Activated T-cell treated with anti-CD3 and anti-CD28 coated beads for 48 hours (primary cell): ENCODE measurements at places on chromosomes 7 and 10.

DNA sequence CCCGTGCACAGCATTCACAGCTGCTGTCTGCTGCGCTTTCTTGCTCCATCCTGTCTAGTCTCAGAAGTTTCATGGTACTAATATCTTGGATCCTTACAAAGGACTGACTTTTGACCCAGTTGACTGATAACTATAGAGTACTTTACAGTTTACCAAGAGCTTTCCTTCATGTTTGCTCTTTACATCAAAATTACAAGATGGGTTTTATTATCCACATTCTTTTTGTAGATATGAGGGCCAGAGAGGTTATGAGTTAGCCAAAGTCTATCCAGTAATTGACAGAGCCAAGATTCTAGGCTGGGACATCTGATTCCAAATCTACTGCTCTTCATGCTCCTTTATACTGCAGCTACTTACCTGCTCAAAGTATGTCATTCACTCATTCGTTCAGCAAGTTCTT lies 218.2 kb downstream of the AUTS2 start:
- DNase-seq = no peak

DNA sequence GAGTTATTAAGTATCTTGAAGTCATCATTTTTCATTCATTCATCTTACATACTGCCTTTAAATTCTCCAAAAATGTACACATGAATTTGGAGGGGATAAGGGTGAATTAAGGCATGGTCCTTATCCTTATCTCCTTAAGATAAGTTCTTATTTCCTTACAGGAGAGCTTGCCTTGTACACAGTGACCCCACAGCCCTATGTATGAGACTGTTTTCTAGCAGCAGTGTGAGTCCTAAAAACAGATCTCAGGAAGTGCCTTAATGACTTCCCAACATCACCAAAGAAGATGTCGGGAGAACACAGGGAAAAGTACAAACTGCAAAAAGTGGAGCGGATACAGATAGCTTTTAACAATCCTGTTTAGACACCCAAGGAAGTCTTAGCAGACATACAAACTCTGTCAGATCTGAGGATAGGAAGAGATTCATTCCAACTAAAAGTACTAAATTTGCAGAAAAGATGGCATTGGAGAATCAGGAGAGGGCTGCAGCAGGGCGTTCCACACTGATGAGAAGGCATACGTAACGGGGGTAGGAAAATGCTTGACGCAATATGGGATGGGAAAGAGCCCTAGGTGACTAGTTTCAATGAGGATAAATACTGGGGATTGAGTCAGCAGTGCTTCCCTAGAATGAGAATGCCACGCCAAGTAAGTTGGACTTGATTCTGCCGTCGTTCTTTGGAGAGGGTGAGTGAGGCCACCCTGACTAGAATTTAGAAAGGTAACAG lies 570.2 kb downstream of the PARD3 start:
- DNase-seq = no peak

DNA sequence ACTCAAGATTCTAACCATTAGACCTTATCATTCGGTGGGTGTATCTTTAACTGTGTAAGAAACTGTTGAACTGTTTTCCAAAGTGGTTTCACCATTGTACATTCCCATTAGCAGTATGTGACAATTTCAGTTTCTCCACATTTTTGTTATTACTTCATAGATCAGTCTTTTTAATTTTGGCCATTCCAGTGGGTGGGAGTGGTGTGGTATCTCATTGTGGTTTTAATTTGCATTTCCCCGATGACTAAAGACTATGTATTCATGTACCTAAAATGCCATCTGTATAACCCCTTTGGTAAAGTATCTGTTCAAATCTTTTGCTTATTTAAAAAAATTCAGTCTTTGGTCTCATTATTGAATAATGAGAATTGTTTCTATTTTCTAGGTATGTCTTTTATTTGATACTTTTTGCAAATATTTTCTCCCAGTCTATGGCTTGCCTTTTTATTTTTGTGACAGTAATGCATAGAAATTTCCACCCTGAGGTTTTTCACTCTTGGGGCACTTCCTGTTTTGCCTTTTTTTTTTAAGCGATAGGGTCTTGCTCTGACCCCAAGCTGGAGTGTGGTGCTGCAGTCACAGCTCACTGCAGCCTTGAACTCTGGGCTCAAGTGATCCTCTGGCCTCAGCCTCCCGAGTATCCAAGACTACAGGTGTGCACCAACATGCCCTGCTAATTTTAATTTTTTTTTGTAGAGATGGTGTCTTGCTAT lies 141.1 kb upstream of the ITGB1 start:
- no peak for DNase-seq

DNA sequence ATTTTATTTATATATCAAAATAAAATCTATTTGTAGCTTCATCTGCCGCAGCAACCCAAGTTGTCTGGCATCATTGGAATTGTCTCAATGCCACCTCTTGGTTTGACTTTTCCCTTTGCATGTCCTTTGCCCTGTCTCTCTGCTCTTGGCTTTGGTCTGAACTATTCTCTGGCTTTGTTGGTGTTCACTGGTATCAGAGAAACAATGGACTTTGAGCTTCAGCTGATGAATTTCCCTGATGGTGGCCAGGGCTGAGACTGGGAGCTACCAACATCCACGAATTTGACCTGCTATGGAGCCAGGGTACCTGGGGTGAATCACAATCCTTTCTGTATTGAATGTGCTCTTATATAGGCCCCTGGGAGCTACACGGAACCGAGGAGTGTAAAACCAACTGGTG lies 311.7 kb upstream of the KIAA1217 start:
- DNase-seq = no peak

DNA sequence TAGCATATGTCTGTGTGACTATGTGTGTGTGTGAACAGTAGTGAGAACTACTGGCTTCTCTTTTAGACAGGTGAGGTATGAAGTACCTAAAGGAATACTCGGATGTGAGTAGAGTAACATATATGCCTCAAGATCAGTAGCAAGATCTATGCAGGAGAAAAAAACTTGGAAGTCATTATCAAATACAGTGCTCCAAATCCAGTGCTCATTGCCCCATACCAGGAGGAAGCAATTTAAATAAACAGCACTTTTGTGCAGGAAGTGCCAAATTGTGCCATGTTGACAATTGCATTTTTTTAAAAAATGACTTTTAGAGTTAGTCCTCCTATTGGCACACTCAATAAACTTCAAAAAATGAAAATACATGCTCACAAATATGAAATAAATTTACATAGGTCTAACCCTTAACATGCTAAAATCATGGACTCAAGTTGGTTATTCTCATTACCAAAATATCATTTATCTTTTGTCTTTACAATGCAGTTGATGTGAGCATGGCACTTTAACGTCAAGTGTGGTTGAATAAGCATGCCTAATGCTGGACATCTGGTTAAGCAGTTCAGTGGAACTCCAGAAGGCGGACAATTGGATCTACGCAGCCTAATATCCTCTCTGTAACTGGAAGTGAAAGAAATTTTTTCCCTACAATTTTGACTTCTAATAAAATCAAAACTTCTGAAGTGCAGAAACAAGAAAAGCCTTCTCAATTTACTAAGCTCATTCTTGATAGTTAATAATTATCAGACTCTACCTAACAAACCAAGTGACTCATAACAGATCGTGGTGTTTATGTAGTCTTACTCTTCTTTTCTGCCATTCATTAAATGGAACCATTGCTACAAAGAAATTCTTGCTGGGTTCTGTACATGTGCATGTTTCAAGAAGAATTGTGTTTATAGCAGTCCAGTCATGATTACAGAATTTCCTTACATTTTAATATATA lies 195.2 kb downstream of the MDFIC start:
- no peak for DNase-seq

DNA sequence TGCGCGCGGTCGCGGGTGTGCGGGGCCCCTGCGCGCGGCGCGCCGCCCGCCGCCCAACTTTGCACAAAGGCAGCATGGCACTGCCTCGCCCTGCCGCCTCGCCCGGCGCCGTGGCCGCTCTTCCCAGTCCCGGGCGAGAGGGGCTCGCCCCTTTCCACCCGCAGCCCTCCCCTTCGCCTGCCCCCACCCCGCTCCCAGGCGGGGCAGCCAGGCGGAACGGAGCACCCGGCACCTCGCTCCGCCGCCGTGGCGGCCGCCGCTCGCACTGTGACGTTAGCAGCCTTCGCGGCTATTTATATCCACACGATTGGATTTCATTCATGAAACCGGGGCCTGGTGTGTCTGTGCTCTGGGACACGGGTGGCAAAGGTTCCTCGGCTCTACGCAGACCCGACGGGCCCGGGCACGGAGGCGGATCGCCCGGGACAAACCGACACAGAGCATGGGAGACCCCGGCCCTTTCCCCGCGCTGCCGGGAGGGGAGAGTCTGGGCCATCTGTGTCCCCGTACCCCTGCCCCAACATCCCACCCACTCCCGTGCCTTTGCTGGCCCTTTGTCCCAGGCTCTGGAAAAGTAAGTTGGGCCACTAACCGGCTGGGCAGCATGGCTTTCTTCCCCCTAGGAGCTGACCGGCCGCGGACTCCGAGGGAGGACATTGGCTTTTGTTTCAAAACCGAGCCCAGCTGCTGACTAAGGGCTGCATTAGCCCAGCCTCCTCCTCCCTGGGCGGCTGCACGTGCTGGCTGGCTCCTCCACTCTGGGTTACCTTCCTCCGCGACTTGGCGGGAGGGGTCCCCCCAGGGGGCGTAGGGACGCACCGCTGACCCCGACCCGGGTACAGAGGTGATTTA lies at the start of gene RHOBTB1:
Gene RHOBTB1, minus strand, starts transcription at position 128 of the 852 bp plus-strand sequence. CDS start 32,643 bp downstream, outside the sequence.
- no peak for DNase-seq

- no peak for DNase-seq
Measured at GRCh38 chr10:4685904-4686643, 139.9 kb upstream of the AKR1E2 start.

DNA sequence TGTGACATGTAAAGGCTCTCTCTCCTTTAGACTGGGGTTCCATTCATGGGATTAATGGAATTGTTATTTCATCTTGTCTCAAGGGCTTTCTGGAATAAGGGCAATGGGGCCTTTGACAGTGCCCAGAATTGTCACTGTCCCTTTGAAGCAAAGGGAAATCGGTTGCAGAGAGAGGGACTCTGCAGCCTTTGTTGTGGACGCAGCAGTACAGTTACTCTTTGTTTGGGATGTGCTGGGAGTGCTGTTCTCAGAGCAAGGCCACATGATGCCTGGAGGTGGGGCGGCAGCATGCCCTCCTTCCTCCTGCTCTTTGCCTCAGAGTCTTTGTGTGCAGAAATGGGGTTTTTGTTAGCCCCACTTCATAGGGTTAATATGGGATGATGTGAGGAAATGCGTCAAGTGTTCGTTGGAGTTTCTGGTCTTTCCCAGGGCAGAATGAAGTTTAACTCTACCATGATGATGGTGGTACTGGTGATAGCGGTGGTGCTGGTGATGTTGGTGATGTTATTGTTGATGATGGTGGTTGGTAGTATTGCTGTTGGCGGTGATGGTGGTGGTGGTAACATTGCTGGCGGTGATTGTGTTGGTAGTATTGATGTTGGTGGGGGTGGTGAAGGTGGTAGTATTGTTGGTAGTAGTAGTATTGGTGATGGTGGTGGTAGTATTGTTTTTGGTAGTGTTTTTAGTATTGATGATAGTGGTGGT lies 45.3 kb downstream of the DOCK1 start:
- DNase-seq = no peak

DNA sequence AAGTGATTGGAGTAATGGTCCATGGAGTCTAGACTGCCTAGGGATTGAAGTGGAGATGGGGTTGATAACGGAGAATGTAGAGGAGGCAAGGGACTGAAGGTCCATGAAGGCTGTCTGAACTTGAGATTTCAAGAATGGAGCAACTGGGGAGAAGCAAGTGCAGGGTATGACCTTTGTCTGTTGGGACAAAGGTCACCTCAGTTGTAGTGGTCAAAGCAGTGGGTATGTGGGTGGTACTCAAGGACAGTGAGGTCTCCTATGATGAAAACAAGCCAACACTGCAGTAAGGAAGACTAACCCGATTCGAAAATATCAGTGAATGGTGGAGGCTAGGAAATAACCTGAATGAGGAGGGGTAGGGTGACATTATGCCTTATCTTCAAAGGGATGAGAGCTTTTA lies 5.4 kb upstream of the DDX21 start:
- no peak for DNase-seq

DNA sequence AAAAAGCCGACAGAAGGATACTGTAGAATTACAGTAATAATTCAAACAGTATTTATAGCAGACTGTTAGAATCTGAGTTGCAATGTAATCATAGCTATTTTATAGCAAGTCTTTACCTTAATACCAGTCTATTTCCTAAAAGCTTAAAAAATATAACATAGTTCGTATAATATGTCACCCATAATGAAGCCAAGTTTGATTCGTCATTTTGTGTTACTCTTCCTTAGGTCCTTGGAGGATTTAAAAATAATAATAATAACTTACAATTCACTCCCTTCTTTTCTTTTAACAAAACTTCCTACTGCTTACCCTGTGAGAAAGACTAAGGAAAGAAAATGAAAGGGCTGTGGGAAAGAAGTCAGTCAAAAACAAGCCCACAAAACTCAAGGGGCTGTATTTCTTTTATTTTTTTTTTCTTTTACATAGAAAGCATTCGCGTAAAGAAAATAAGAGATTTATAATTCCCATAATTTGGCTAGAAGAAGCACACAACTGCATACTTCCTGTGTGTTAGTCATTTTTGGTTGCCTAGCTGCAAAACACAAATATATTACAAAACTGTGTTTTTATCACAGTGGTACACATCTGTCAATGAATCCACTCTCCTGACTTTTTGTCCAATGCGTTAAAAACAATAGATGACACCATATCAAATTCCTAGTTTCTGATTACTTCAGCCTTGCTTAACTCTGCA lies 187.2 kb upstream of the CELF2 start:
- no peak for DNase-seq

DNA sequence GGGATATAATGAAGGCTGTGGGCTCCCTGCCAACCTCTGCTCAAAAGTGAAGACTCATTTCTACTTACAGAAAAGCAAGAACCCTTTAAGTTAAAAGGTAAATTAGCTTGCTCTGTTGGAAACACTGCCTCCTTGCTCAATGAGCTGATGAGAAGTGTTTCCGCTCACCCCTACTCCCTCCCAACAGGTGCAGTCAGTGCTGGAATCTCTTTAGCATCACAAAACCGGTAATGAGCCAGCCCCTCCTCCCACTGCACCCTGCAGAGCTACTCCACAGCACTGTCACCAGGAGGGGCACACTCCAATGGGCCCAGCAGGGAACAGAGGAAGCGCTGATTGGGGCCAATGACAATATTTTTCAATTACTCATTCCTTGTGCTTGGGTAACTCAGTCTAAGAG lies 262.5 kb downstream of the TCERG1L start:
- no peak for DNase-seq

GRCh38 chr10:796233-796632 lies 106.8 kb upstream of the DIP2C start:
- no peak for DNase-seq
